Activated T-cell treated with anti-CD3 and anti-CD28 coated beads for 1 hour (primary cell): ENCODE measurements at places on chromosomes 7 and 10.

- no peak for DNase-seq
Observed at GRCh38 chr7:25391295-25391861, 163.1 kb upstream of the NPVF start.

- DNase-seq = no peak
Observed at GRCh38 chr10:7028809-7029166, 382.0 kb downstream of the SFMBT2 start.

GRCh38 chr10:21042536-21042935, 145.4 kb upstream of the NEBL start:
- DNase-seq = no peak

GRCh38 chr7:142496545-142496991, 238.7 kb upstream of the PRSS58 start:
- DNase-seq = no peak
